ENCODE measurements at places on chromosomes 6 and 20. TPM values are rescaled to one million over a fixed set of nuclear protein-coding genes. Genes with fewer than 3 reads are reported as not detected.

DNA sequence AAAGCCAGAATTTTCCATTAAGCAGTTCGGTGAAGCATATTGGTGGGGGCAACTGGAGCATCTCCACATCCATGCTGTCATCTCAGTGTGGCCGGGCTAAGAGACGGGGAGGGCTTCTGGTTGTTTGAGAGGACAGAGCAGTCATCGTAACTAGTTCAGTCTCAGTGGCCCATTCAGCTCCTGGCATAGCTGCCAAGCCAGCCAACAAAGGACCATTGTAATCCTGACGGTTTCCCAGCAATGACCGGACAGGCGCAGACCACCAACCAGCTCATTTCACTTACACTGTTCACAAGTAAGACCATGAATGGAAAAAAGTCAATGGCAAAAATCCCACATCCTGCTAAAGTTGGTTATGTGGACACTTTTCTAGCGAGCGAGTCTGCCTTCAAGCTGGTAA is 14.9 kb upstream of the HDDC2 start:
- no peak overlapping the region for H3K4me3 ChIP-seq
- H3K36me3 ChIP-seq = no peaks in the 10 kb centered on the region
- no peak for DNase-seq
- no peaks in the 10 kb centered on the region for H3K4me1 ChIP-seq
- H3K27ac ChIP-seq = no peak overlapping the region
- H3K27me3 ChIP-seq = peaks cover 12% of the 10 kb centered on the region

- H3K27ac ChIP-seq = peak overlapping the region; percentile 43
- no peaks in the 10 kb centered on the region for H3K27me3 ChIP-seq
- peak; percentile 76 for DNase-seq
- no peaks in the 10 kb centered on the region for H3K36me3 ChIP-seq
Observed at GRCh38 chr6:74066168-74066871, 370.3 kb downstream of the CD109 start.

DNA sequence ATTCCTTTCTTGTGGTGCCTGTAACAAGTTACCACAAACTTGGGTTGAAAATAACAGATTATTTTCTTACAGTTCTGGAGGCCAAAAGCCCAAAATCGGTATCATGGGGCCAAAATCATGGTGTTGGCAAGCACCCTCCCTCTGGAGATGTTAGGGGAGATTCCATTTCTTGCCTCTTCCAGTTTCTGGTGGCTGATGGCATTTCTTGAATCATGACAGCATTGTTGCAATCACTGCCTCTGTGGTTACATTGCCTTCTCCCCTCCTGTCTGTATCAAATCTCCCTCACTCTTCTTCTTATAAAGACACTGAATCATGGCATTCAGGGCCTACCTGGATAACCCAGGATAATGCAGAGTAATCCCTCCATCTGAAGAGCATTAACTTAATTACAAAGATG is 17.9 kb upstream of the TENT5A start:
- no peak for DNase-seq
- H3K4me1 ChIP-seq = peaks cover 35% of the 10 kb centered on the region
- no peaks in the 10 kb centered on the region for H3K36me3 ChIP-seq
- H3K4me3 ChIP-seq = no peak overlapping the region
- H3K27ac ChIP-seq = no peak overlapping the region

Gene SALL4
- total RNA-seq = 0.61 TPM

Data from MCF 10A (cell line).